ENCODE measurements at places on chromosomes 6 and 20. TPM values are rescaled to one million over a fixed set of nuclear protein-coding genes. Genes with fewer than 3 reads are reported as not detected.

DNA sequence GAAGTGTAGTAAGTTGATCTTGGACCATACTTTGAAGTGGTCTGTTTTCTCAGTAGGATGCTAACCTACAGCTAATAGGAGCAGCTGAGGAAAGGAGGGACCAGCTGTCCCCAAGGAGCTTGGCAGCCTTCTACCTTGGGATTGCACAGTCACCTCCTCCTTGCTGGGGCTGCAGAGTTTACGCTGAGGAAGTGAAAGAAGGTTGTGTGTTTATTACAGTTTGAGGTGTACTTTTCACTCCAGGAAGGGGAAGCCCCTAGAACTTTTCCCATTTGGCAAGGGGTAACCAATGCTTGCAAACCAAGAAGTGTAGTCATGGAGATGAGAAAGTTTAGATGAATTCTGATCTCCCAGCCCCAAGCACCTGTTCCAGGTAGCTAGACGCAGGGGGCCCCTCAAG lies 58.8 kb downstream of the BMP6 start:
- DNase-seq, result no peak

Gene FAM217A
- total RNA-seq, result not detected

DNA sequence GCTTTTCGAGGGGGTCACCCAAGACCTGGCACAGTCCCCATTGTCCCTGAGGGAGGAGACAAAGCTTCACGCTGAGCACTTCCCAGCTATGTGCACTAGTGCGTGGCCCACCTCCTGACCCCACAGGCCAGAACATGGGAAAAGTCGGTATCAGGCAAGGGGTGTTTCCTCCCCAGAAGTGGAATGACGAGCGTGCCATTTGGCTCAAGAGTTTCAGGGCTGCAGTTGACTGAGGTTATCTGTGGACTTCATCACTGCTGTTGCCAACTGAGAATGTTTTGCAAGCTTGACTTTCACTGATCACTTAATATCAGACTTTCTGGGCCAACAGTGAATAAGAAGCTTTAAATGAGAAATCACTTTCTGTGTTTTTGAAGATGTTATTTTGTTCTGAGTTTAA lies 137.0 kb upstream of the AFDN start:
- peak; percentile 10 for DNase-seq

Gene SALL4
- 13.6 TPM for total RNA-seq

DNA sequence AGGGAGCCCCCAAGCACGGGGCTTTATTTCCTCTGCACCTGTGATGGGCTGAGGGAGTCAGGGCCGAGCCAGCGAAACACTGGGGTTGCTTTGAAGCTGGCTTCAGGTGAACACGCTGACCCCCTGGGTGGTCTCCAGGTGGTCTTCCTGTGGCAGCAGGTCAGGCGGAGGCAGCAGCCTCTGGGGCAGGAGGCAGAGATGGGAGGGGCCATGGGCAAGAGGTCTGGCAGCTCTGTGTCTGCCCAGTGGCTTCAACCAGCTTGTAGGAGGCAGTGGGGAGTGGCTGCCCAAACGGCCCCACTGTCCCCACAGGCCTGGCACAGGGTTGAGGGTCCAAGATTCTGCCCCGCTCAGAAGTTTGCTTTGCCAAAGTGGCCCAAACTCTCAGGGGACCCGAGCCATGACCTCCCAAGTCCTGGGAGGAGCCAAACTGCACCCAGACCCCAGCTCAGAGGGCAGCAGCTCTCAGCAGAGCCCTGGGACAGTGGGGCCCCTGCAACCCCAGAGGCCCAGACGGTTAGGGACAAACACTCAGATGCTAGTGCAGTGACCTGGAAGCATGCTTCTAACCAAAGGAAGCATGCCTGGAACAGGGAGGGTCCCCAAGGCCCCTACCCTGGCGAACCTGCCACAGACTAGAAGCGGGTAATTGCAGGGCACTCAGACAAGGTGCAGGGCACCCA lies 15.3 kb downstream of the NTSR1 start:
- no peak for DNase-seq

Gene LIN28B
- not detected for total RNA-seq

Gene NTSR1
- total RNA-seq, result not detected

- no peak for DNase-seq
Measured at GRCh38 chr6:142878407-142878806, 66.6 kb downstream of the HIVEP2 start.

Gene CTAGE9
- total RNA-seq, result 0.75 TPM

- no peak for DNase-seq
Measured at GRCh38 chr6:44248579-44248978, 1.7 kb downstream of the HSP90AB1 start.

- DNase-seq, result no peak
Measured at GRCh38 chr20:64090165-64090564, 6.0 kb upstream of the LKAAEAR1 start.

DNA sequence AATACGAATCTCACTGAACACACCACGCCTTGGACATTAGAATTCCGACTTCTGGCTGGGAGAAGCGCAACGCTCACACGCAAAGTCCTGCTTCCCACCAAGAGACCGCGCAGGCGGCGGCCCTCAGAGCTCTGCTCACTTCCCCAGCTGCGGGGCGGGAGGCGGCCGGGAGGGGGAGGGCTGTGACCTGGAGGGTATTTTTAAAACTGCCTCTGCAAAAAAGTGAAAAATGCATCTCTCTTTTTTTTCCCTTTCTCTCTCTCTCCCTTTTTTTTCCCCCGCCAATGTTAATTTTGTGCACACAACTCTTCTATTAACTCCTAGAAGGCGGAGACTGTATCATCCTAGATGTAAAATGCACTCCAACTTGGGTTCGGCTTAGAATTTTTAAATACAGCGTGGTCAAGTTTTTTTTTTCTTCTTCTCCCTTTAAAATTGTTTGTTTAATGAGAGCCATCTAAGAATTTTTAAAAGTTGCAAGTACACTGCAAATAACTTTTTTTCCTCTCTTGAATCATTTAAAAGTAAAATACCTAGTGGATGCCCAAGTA lies 66.4 kb downstream of the STX11 start:
- no peak for DNase-seq

Gene BMP7
- 87.7 TPM for total RNA-seq

Gene HSPA1L
- total RNA-seq, result 4.1 TPM

Gene TASP1
- 31.2 TPM for total RNA-seq

Gene HNF4A
- total RNA-seq, result not detected

Gene MCHR2
- total RNA-seq, result not detected

Gene UBR2
- 36.3 TPM for total RNA-seq

DNA sequence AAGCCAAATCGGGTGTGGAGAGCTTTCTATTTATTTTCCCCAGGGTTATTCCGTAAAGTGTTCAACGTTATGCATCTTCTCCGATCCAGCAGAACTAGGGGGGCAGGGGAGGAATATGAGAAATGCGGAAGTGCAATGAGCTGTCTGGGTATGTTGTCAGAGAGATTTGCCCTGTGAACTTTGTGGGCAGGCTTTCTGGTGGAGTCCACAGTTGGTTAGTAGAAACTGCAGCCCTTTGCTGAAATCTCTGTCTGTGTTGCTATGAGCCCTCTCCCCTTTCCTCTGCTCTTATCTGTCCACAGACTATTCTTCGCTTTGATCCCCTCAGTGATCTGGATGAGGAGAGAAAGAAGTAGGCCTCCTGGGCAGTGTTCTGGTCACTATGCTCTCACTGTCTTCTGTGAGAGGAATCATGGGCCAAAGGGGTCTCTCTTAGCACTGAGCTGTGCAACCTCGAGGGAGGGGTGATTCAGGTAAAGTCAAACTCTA lies 158.9 kb upstream of the FUT9 start:
- no peak for DNase-seq

GRCh38 chr6:157773248-157773773 lies 49.7 kb upstream of the SNX9 start:
- peak; percentile 80 for DNase-seq

GRCh38 chr6:169669147-169669546 lies 32.7 kb downstream of the WDR27 start:
- DNase-seq, result no peak

- no peak for DNase-seq
Measured at GRCh38 chr6:149887343-149887742, 10.6 kb downstream of the RAET1E start.

Gene DEFB124
- not detected for total RNA-seq

- no peak for DNase-seq
Measured at GRCh38 chr20:13333793-13334192, 112.7 kb downstream of the ISM1 start.

DNA sequence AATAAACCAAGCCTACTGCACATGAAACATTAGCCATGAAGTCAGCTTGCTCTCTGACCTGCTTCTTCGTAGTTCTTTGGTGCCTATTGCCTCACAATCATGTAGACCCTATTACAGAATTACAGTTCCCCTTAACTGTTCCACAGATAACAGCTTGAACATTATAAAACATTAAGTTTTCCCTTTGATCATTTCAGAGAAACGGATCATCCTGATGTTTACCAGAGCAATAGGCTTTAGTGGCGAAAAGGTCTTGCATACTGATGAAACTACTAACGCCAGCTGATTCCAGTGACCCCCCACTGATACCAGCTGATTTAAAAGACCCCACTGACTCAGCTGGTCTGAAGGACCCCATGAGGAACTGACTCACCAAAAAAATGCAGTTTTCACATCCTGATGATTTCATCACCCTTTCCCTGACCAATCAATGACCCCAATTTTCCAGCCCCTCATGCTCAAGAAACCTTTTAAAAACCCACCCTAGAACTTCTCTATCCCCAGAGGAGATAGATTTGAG lies 39.4 kb upstream of the MLIP start:
- DNase-seq, result no peak

- DNase-seq, result no peak
Measured at GRCh38 chr6:4320860-4321259, 185.5 kb upstream of the ECI2 start.

Data from thyroid gland (tissue), 4 donors.